ENCODE measurements at places on chromosomes 2 and 18. TPM values are rescaled to one million over a fixed set of nuclear protein-coding genes. Genes with fewer than 3 reads are reported as not detected.

DNA sequence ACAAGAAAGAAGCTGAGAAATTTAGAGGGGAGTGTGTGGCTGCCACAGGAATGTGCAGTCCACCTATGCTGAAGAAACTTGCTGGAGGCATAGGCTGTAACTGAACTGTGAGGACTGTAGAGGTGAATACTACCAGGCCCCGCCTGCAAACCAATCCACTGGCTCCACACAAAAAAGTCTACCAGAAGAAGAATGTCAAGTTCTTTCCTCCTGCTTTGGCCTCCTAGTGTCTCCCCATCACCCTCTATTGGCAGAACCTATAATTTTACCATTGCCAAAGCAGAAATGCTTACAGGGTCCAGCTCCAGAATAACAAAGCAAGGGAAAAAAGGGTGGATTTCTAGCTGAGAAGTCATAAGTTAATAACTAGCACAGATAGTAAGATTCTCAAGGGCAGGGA lies 5.9 kb upstream of the ATP5MC3 start:
- DNase-seq: no peak

- DNase-seq: no peak
These were observed 25.9 kb upstream of the RAMP1 start for GRCh38 chr2:237833546-237833945.

- no peak for DNase-seq
These were observed 1.5 kb downstream of the SMYD1 start for GRCh38 chr2:88069117-88069516.

GRCh38 chr18:49697757-49698524 lies 115.4 kb downstream of the ACAA2 start:
- DNase-seq: no peak

GRCh38 chr2:240622060-240622411 lies 3.2 kb upstream of the GPR35 start:
- DNase-seq: no peak

DNA sequence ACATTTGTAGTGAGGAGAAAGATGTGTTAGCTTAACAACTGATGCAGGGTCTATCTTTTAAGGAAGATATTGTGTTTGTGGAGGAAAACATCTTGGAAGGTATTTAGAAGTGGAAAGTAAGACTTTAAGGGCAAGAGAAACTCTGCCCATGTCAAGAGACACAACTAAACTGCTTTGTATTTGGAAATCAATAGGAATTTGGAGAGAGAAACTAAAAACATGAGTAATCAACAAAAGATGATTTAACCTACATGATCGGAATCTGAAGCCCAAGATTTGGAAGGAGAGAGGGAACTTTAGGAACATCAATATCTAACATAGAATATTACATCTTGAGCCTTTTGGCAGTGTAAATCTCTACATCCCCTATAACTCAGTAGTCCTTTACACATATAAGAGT lies 184.2 kb upstream of the COL3A1 start:
- DNase-seq: no peak

DNA sequence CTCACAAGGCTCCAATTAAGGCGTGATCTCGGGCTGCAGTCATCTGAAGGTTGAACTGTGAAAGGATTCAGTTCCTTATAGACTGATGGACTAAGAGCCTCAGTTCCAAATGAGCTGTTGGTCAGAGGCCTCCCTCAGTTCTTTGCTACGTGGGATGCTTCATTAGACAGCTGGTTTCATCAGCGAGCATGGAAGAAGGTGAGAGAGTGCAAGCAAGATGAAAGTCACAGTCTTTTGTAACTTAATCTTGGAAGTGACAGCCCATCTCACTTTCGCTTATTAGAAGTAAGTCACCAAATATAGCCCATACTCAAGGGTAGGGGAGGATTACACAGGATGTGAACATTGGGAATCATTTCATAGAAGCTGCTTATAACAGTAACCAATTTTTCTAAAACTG lies 26.8 kb downstream of the PPP1CB start:
- DNase-seq: no peak

DNA sequence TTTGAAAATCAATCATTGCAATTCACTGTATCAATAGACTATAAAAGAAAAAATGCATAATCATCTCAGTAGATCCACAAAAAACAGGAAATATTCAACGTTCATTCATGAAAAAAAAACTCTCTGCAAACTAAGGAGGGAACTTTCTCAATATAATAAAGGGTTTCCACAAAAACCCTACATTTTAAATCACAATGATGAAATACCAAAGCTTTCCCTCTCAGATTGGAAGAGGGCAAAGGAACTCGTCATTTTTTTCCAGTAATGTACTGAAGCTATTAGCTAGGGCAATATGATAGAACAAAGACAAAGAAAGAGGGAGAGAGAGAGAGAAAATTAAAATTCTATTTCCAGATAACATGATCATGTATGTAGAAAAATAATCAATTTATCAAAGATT lies 167.1 kb upstream of the RBMS1 start:
- DNase-seq: no peak

DNA sequence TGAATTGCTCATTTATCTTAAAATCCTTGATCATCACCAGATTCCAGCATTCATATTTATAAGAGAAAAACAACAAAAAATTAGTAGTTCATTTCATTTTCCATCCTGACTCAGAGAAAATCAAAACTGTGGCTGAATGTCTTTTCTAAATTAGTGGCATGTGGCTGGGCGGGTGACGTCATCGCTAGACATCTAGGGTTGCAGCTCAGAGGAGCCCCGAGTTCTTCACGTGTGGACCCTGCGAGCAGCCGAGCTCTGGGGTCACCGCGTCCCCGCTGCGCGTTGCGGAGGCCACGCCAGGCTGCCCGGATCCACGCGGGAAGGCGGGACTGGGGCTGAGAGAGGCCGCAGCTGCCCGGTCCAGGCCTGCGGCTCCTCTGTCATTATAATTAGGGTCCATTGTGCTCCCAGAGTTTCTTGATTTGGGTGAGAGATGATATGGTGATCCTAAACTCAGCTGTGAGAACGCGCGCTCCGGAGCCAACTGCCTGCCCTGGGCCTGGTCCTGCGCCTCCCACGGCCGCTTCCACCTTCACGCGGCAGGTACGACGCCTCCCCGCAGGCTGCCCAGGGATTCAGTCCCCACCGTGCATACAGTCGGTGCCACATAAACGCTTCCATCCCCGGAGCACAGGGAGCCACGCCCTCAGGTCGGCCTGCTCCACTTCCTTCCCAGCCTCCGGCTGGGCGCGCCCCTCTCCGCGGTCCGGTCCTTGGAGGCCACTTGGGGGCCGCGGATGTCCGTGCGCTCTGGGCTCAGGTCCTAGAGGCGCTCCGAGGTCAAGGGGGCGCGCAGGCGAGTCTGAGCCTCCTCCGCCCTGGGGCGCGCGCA lies 56.5 kb downstream of the TMEM18 start:
- no peak for DNase-seq

DNA sequence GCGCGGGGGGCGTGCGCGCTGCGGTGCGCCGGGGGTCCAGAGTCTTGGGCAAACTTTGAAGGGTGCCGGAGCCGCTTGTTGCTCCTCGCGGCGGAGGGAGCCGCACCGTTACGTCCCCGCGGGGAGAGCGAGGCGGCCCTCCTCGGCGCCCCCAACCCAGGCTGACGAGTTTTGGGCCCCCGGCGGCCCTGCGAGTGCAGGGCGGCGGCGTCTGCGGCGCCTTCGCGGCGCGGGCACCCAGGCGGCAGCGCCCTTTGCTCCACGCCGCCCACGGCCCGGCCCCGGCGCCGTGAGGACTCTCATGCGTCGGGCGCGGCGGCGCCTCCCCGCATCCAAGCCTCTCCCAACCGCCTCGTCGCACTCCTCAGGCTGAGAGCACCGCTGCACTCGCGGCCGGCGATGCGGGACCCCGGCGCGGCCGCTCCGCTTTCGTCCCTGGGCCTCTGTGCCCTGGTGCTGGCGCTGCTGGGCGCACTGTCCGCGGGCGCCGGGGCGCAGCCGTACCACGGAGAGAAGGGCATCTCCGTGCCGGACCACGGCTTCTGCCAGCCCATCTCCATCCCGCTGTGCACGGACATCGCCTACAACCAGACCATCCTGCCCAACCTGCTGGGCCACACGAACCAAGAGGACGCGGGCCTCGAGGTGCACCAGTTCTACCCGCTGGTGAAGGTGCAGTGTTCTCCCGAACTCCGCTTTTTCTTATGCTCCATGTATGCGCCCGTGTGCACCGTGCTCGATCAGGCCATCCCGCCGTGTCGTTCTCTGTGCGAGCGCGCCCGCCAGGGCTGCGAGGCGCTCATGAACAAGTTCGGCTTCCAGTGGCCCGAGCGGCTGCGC lies 814 bp downstream of the FZD7 start:
- DNase-seq: peak; percentile 21

- DNase-seq: peak; percentile 22
These were observed 655 bp downstream of the NOSTRIN start for GRCh38 chr2:168802859-168803725.

DNA sequence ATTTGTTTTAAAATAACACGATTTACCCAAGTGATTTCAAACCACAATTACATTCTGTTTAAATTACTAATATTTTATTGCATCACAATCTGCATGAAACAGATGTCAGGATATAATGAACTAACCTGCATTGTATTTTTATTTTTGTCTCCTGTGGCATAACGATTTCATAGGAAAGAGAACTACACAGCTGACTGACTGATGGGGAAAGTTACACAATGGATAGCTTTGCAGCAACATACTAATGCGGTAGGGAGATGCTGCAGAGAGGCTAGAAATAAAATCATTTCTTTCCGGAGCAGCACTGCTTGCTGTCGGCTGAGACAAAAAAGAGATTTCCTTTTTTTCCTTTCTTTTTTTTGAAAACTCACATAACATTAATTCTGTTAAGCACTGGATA lies 36.9 kb downstream of the SCN1A start:
- DNase-seq: no peak

DNA sequence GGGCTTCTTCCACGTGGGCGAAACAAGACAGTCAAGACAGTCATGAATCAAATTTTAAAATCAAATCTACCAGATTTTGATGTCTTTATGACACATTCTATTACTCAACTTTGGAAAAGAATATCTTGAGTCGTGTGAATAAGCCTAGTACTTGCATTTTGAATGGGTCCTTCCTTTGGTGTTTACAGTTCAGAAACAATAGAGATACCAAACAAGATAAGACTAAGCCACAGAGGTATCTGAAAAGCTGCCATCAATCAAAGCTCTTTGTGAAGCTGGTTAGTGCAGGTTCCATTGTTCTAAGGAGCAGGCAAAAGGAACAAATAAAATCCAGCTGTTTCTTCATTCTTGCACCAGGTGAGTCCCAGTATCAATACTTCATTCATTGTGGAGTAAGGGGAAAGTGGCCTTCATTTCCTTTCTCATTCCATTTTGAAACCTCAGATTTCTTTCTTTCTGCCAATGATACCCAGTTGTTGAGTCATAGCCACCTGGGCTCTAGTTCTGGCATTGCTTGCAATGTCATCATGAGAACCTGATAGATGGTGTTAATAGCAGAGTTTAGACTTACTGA lies 151.7 kb upstream of the L3MBTL4 start:
- DNase-seq: no peak

DNA sequence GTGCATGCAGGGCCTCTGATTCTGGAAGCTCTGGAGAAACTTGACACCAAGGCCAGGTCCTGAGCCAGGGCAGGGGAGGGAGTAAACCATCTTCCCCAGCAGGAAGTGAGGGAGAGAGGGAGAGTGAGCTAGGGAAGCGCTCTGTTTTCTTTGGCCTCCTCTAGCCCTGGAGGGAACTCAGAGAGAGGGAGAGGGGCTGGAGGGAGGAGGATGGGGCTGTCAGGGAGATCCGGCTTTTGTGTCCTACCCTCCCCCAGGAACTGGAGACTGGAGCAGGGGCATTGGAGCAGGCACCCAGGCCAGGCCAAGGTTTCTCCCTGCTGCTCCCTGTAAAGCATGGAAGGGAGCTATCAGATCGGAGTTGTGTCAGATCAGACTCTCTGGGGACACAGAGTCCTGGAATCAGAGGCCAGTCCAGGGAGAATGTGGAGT lies 22.7 kb upstream of the PKDCC start:
- DNase-seq: no peak

- DNase-seq: no peak
These were observed 8.4 kb downstream of the CASP10 start for GRCh38 chr2:201191132-201191875.

DNA sequence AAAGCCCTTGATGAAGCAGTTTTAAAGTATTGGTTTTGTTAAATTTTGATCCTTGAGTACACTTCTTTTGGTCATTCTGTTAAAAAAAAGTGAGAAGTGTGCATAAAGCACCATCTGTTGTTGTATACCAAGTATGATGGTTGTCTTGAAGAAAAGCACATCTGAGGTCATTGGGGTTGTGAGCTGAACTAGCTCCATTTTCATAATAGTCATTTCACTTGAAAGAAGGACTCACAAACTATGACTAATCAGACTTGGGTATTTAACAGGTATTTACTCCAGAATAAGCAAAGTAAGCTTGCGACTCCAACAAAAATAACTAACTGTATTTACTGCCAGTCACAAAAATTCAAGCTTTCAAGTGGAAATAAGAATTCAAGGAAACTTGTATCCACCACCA lies 35.1 kb downstream of the CHN1 start:
- no peak for DNase-seq

- DNase-seq: no peak
These were observed 28.0 kb downstream of the CNGA3 start for GRCh38 chr2:98374286-98374685.

GRCh38 chr2:168231609-168232241 lies 15.7 kb downstream of the STK39 start:
- no peak for DNase-seq

GRCh38 chr2:203673933-203674332 lies 32.5 kb upstream of the CD28 start:
- DNase-seq: peak; percentile 38

DNA sequence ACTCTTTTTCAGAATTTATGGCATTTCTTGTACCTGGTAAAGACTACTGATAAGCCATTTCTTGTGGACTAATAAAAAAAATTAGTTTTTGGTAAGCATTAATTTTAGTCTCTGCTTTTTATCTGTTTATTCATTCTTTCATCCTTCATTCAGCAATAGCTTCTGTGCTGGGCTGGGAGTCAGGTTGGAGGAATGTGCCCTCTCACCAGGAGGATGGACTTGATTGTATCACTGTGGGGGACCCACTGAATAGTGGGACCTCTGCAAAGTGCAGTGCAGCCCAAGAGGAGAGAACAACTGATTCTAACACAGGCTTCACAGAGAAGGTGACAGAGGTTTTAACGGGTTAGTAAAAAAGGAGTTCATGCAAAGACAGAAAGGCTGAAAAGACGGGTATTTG lies 39.1 kb downstream of the CDC42EP3 start:
- DNase-seq: no peak

- DNase-seq: peak; percentile 51
These were observed 55.6 kb downstream of the THADA start for GRCh38 chr2:43540021-43540779.

- no peak for DNase-seq
These were observed 50.0 kb downstream of the RBBP8 start for GRCh38 chr18:22983175-22983574.

- DNase-seq: no peak
These were observed 118.6 kb downstream of the ANKRD44 start for GRCh38 chr2:197191940-197192322.

Gene THSD7B
- total RNA-seq: not detected

Gene GKN2
- total RNA-seq: not detected

Gene C18orf54
- total RNA-seq: 0.37 TPM

Gene TLX2
- total RNA-seq: 0.96 TPM

Gene POTEC
- total RNA-seq: not detected
